ENCODE measurements at places on chromosomes 3 and 15.

- DNase-seq = no peak
Measured at GRCh38 chr15:47299846-47300434, 417.4 kb upstream of the SEMA6D start.

DNA sequence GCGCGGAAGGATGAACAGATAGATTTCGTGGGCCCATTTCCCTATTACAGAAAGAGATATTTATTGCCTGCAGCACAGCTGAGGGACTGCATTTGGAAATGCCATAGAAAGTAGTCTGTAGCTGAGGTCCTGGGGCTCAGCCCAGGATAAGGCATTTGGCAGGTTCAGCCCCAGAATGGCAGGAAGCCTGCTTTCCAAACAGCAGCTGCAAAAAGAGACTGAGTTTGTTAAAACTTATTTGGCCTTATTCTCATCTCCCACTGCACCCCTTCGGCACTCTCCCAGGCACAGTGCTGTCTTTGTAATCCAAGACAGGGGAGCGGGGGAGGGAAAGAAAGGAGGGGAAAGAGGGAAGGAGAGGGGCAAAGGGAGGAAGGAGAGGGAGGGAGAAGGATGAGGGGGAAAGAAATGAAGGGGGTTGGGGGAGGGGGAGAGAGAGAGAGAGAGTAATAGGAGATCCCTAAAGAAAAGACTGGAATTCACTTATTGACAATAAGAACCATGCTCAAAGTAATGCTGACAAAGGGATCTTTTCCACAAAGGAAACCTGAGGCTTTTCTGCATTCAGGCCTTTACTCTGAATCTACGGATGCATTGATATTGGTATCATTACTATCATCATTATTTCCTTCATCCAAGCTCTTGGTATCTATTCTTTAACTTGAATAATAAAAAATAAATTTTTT is 94.0 kb upstream of the LRRN1 start:
- no peak for DNase-seq

DNA sequence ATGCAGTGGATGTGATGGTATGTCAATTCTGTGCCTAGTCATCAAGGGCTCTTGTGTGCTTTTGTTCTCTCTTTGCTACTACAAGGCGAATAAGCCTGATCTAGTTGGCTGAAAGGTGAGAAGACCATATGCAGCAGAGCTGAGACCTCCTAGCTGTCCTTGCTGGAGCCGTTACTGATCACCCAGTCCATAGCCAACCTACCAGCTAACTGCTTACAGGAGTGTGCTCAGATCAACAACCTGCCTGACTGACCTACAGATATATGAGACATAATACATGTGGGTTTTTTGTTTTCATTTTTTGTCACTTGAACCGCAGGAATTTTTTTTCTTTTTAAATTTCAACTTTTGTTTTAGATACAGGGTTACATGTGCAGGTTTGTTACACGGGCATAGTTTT is 22.8 kb downstream of the OXSM start:
- no peak for DNase-seq

DNA sequence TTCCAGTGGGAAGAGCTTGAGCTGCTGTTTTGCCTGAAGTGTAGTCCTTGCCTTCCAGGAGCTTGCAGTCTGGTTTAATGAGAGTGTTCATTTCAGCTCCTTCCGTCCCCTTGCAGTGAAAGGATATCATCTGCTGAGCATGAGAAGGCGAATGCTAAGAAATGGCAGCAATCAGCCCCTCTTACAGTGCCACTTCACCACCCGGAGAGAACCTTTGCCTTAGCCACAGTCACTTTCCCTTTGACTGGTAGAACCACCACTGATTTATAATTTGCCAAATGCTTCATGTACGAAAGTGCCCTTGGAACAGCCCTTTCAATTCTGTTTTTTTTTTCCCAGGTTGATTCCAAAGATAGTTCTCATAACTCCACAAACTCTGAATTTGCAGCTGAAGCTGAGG is 11.5 kb downstream of the TATDN2 start:
- no peak for DNase-seq

GRCh38 chr3:126338790-126339288 is 18.4 kb downstream of the KLF15 start:
- DNase-seq = no peak

DNA sequence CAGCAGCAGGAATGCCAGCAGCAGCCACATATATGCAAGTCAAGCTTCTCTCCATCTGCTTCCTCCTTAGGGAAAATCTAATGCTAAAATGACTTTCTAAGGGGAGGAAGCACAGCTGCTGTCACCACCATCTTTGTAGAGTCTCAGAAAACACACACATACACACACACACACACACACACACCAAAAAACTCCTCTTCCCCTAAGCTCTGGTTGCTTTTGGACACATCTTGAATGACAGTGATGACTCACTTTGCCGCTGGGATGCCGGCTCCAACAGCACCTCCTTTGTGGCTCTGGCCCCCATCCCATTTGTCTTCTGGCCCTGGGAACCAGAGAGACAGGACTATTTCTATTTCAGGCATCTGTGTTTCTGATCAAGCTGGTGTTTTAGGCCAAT is 124.8 kb upstream of the GOLIM4 start:
- DNase-seq = no peak

DNA sequence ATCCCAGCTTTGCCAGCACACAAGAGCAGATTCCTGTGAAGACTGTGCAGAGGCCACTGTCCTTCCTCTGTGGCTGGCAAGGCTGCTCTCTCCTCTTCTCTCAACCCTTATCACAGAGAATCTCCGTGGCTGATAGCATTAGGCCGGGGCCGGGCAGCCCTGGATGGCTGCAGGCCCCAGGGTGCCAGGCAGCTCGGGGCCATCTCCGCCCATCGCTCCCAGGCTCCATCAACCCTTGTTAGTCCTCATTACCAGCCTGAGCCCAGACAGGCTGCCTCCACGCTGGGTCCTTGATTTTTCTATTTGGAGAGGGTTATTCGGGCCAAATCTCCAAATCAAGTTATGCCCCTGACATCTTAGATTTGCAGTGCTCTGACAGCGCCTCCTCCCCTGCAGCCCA is 39.1 kb downstream of the MRPL46 start:
- no peak for DNase-seq

DNA sequence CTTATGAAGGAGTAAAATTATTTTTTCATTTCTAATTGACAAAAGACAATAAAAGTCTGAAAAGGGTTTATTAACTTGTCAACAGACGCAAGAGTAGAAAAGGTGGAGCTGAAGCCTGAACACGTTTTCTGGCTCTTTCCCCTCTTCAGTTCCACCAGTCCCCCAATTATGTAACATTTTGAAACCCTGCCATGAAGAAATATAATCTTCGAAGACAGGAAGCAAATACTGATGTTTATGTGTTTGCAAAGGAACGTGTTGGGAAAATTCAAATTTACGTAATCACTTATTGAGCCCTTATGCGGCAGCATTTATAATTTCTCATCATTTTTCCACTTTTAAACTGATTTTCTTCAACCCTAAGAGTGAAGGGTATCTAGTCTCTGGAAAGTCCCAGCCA is 767 bp downstream of the AP3S2 start:
- DNase-seq = peak; percentile 8

DNA sequence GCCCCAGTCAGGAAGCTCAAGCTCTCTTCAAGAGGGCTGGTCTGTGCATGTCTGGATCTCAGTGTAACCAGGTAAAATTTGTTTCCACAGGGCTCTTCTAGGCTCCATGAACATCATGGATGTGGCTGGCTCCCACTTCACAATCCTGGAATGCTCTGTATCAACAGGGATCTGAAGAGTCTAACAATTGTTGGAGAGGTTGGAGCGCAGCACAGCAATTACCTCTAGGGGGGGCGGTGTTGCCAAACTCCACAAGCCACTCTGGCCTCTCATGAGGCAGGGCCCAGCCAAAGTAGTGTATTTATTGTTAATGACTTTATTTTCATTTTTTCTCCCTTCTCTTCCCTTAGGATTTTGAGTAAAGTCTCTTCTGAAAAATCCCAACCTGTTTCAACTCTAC is 6.1 kb upstream of the EIF2B5 start:
- no peak for DNase-seq

- DNase-seq = no peak
Measured at GRCh38 chr3:182971637-182972036, 8.7 kb downstream of the DCUN1D1 start.

- no peak for DNase-seq
Measured at GRCh38 chr15:99916668-99917223, 183.5 kb upstream of the LYSMD4 start.

DNA sequence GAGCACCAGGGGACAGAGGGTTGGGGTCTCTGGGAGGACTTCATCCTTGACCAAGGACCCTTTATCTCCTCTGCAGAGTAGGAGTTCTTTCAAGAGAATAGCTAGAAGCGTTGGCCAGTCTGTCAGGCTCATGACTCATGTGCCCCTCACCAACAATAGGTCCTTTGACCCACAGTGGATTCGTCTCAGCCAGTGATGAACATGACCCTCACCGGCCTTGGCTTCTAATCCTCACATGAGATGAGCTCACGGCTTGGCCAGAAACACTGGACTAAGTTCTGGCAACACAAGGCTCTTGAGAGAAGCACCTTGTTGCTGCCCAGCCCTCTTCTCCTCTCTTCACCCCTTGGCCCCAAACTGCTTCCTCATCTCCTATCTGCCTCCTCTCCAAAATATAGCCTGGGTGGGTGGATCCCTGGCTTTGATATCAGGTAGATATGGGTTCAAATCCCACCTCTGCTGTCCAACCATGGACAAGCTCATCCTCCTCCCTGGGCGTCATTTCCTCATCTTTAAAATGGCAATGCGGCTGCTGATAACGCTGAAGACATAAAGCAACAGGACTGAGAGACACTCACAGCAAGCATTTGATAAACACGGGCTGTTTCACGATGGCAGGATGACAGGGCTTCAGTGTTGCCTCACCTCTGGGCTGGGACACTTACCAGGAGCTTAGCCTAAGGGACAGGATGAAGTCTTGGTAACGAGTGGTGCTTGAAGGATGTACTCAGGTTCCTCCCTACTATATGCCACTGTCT is 446.7 kb upstream of the PROK2 start:
- no peak for DNase-seq

DNA sequence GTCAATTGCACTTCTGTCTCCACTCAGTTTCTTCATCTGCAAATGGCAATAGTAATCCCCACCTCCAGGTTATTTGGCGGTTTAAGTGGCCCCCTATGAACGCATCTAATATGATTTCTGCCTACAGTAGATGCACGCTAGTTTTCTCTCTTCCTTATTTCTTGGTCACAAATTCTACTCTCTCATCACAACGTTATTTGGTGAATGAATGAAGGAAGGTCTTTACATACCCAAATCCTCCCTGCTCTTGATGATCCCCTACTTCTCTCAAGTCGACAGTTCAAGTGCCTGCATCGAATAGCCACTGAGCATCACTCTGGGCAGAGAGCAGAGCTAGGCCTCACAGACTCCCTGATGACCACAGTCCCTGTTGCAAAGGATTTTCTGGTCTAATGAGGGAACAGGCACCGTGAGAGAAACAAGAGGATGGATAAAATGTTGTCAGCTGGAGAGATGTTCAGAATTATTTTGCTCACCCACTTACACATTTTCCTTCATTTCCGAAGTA is 181.2 kb upstream of the SMAD3 start:
- no peak for DNase-seq

Measured in CD4-positive, alpha-beta T cell treated with Interleukin-4 for 1 hour (primary cell).